ENCODE measurements at places on chromosomes 2 and 18. TPM values are rescaled to one million over a fixed set of nuclear protein-coding genes. Genes with fewer than 3 reads are reported as not detected.

UNC80 gene
- 3.1 TPM for total RNA-seq

OR6B2 gene
- not detected for total RNA-seq

DQX1 gene
- 1.5 TPM for total RNA-seq

DNA sequence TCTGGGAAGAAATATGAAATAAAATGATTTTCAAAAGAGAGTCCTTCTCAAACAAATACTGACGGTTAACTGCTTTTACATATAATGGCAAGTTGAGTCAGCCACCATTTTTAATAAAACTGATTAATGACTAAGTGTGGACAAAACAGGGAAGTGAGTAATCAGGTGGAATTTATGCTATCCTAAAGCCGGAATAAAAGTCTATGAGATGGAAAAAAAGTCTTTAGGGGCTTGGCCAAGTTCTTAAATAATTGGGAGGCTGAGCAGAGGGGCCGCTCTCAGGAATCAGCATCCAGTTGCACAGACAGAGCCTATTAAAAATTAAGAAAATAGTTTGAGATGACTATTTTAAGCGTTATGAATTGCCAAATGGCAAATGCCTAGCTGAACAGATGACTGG, 58.6 kb upstream of the AFF3 start:
- DNase-seq, result no peak

DNA sequence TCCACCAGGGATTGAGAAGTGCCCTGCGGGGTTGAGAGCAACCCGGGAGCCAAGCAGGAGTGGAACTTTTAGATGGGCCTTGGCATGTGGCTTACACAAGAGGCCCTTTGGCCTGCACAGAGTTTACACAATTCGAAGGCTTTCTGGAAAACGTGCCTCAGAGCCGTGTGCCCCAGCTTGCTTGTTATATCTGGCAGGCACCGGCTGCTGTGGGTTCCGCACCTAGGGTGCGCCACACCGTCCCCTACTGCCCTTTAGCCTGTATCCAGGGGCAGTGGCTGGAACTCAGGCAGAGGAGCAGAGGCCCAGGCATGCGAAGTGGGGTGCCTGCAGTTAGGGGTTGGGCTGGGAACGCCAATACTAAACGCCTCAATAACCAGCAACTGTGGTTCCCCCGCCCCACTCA, 32.9 kb upstream of the EDAR start:
- DNase-seq, result no peak

KLHL30 gene
- total RNA-seq, result 0.07 TPM

- no peak for DNase-seq
These were observed 14.3 kb downstream of the SULT1C4 start for GRCh38 chr2:108392029-108392428.

SERPINB7 gene
- total RNA-seq, result not detected

AGFG1 gene
- total RNA-seq, result 74.5 TPM

DNA sequence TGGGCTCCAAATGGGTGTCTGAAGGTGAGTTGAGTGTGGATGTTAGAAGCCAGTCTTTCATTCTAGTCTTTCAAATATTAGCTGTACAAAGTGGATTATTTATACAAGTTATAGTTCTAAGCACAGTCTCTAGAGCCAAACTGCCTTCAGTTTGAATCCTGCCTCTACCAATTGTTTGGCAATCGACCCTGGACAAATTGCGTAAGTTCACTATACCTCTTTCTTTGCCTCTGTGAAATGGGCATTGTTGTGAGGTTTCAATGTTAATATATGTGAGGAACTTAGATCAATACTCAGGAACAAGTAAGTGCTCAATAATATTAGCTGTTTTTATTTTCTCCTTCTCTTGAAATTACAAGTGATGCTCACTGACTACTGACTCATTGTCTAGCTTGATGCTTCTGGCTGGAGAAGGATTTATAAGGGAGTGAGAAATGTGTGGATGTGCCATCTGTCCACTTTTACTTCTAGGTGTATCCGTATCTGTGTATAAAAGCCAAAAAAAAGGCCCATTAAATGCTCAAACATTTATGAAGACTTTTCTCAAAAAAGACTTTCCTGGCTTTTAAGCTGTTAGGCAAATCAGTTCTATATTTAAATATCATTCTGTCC, 48.1 kb upstream of the RAPH1 start:
- no peak for DNase-seq

MRO gene
- not detected for total RNA-seq

- DNase-seq, result no peak
These were observed 145.4 kb downstream of the RTN4 start for GRCh38 chr2:54904836-54905235.

- DNase-seq, result no peak
These were observed 405.8 kb upstream of the SLC39A10 start for GRCh38 chr2:195251214-195251613.

DNA sequence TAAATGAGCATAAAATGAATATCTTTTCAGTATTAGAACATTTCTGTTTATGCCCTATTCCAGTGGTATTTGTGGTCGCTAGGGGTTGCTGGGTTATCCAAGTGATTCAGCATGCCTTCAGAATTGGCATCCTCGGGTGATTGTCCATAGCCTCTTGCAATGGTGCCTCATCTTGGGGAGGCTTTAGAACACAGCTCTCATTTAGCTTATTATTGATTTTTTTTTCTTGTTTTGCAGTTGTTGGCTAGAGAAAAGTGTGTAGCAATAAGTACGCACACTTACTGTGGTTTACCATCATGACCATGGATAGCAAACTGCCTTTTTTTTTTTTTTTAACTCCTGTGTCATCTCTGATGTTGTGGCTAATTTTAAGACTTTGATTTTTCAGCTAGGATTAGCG, 33.6 kb downstream of the PLEKHA3 start:
- no peak for DNase-seq

GRCh38 chr2:196963043-196963442, 36.5 kb upstream of the PGAP1 start:
- DNase-seq, result no peak

- no peak for DNase-seq
These were observed 15.2 kb downstream of the ITGAV start for GRCh38 chr2:186605041-186605440.

LYG2 gene
- not detected for total RNA-seq

SERPINB13 gene
- not detected for total RNA-seq

- DNase-seq, result no peak
These were observed 161.8 kb downstream of the LNPK start for GRCh38 chr2:175840256-175840655.

TUBA3E gene
- not detected for total RNA-seq

GRCh38 chr2:74679615-74680014, 25.6 kb downstream of the SEMA4F start:
- DNase-seq, result no peak

DNA sequence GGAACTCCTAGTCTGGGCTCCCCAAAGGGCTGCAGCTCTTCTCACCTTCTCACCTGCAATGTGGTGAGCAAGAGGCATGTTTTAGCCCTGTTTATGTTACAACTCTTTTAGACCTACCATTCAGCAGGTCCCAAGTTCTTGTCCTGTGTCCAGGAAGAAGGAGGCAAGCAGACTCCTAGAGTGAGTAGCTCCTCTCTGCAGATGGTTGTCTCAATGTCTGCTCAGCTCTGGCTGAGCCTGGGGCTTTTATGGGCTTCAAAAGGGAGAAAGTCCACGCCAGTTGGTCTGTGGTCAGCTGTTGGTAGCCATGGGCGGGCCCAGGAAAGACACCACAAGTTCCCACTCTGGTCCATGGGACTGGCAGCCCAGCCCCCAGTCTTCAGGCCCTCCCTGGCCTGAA, 148.1 kb upstream of the HS6ST1 start:
- no peak for DNase-seq

GRCh38 chr2:145765874-145766273, 1246.0 kb upstream of the ZEB2 start:
- no peak for DNase-seq

DNA sequence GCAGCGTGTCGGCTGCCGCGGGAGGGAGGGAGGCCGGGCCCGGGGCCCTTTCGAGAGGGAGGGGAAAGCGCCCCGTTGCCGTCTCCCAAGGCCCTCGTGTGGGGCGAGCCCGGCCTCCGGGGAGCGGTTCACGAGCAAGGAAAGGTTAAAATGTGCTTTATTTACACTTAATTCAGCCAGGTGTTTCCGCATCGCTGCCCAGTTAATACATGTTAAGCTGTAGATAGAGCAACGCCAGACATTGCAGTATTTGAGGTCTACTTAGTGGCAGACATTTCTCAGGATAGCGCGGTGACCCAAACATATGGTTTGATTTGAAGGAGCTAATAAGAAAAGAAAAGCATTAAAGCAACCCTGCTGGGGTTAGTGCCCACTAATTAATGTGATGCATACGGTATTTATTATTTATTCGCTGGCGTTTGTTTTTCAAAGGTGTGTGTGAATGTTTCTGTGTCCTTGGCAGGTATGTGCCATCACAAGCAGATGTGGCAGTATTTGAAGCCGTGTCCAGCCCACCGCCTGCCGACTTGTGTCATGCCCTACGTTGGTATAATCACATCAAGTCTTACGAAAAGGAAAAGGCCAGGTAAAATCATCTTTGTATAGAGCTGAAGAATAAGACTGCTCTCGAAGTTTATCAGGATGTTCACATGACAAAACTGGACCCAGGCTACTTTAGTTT, 571 bp downstream of the EEF1B2 start:
- no peak for DNase-seq

DNA sequence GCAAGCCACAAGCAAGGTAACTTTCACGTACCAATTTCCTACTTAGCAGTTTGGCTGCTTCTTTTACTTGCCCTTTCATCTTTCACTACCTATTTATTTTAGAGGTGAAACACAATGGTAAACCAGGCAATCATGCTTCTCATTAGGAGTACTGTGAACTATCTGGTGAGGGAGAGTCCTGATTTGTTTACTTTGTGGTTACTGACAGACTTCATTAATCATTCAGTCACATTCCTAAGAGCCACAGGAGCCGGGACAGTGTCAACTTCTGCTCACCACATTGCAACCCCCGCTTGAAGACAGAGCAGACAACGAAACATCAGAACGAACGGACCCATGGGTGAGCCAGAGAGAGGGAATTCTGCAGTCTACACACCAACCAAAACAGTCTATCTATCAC, 28.8 kb downstream of the TUBB6 start:
- DNase-seq, result no peak

DNA sequence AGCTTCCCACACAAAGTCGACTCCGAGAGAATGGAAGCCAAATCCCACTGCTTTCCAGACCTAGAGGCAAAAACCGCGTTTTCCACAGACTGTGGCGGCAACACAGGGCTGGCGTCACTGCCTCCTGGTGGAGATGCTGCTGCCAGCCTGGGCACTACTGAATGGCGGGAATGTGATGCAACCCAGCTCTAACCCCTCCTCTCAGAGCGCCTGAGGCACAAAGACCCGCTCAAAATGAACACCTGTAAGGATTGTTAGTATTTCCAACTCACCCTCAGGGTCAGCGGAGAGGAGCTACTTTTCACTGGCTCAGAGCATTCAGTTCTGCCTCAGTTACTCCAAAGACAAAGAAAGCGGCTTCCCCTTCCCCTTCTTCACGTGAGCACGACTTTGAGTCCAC, 548.0 kb upstream of the SALL3 start:
- DNase-seq, result no peak

GRCh38 chr2:132581991-132582738, 87.8 kb downstream of the LYPD1 start:
- no peak for DNase-seq

DNA sequence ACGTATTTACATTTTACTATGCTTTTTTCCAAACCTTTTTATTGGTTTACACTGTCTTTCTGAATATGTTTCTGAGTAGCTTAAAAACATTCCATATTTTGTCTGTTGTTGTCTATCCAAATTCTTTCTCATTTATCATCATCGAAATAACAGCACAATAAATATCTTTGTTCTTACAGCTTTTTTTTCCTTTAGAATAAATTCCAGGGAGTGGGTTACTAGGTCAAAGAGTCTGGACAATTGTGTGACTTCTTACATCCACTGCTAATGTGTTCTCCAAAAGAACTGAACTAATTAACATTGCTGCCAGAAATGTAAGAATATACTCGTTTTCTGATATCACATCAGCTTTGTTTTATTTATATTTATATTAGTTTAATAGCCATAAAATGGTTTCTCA, 59.4 kb downstream of the ANKRD44 start:
- DNase-seq, result no peak

DNA sequence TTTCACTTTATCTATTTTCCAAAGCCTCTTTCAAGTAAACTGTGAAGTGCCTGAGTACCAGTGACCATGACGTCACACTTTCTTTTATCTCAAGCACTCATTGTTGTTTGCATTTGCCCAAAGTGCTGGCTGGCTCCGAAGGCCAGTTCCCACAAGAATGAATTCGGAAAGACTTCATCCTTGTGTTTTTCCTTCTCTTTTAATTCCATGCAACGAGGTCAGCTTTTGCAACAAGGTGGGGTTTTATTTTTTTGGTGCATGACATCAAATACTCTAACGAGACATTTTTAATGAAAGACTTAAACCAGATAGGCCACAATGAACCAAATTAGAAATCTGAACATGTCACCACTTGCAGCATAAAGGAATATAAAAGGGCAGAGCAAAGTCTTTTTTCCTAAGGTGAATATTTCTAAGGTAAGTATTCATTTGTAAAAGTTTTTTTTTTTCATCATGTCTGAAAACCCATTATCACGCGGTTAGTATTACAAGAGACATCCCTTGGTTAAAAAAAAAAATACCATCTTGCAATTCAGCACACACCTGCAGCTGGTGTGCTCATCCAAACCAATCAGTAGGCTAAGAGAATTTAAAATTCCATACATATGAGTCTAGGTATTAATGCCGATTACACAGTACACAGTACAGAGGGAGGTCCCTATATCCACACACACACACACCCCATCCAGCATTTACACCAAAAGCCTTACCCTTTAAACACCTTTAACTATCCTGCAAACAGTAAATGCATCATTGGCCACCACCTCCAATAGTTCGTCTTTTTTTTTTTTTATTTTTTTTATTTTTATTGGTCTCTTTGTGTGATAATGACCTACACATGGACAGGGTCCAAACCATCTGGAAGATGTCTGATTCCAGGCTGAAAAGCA, 2.3 kb downstream of the ARL4C start:
- no peak for DNase-seq
